ENCODE measurements at places on chromosomes 5 and 9. TPM values are rescaled to one million over a fixed set of nuclear protein-coding genes. Genes with fewer than 3 reads are reported as not detected.

GRCh38 chr5:16431490-16431889 lies 34.1 kb downstream of the ZNF622 start:
- no peak for DNase-seq

The APBA1 gene
- 16.1 TPM for polyA plus RNA-seq

The LCN15 gene
- polyA plus RNA-seq = 0.07 TPM

- no peak for DNase-seq
Measured at GRCh38 chr9:37582548-37583157, 6.5 kb upstream of the FBXO10 start.

The AMACR gene
- polyA plus RNA-seq = 76.7 TPM

The PCDHA1 gene
- polyA plus RNA-seq = not detected

GRCh38 chr9:72581694-72582093 lies 60.3 kb downstream of the TMC1 start:
- DNase-seq = no peak

DNA sequence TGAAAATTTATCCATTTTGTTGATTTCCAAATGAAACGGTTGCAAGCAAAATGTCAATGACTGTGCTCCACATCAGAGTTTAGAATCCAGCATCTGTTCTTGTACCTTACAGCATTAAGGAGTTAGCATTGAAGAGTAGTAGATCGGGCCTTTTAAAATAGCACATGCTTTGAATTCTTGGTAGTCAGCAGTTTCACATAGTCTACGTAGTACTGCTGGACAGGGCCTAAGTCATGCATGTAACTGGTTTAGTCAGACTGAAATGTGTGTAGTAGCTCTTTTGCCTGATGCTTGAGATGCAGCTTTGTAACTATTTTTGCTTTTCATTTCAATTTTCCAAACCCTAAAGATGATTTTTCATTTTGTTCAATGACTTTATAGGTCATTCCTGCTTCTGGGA lies 19.8 kb downstream of the LECT2 start:
- DNase-seq = peak; percentile 20

The KIF2A gene
- polyA plus RNA-seq = 47.7 TPM

- no peak for DNase-seq
Measured at GRCh38 chr9:73146111-73146815, 5.4 kb upstream of the ANXA1 start.

DNA sequence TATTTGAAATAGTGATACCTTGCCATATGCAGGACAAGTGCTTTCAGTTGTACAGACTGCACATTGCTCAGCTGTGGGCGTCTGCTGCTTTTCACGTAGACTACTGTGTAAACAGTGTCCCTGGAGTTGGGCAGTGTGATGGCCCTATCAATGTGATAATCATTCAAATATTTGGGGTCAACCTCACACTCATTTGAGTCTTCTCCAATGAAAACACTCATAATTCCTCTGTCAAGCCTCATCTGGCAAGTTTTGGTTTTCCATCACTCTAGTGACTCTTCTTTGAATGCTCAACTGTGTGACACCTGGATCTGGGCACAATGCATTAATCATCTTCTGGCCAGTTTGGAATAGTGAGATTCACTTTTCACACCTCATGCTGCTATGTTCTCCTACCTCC lies 64.4 kb downstream of the UGCG start:
- no peak for DNase-seq

The SLC35D2 gene
- 14.2 TPM for polyA plus RNA-seq

The ARID3C gene
- 0.17 TPM for polyA plus RNA-seq

The SLC6A3 gene
- 0.14 TPM for polyA plus RNA-seq

The RNF183 gene
- polyA plus RNA-seq = 9.5 TPM

GRCh38 chr9:16369427-16369826 lies 501.0 kb downstream of the BNC2 start:
- DNase-seq = no peak

The LAMC3 gene
- 1.8 TPM for polyA plus RNA-seq

GRCh38 chr5:125835293-125836172 lies 587.7 kb upstream of the GRAMD2B start:
- peak; percentile 36 for DNase-seq

DNA sequence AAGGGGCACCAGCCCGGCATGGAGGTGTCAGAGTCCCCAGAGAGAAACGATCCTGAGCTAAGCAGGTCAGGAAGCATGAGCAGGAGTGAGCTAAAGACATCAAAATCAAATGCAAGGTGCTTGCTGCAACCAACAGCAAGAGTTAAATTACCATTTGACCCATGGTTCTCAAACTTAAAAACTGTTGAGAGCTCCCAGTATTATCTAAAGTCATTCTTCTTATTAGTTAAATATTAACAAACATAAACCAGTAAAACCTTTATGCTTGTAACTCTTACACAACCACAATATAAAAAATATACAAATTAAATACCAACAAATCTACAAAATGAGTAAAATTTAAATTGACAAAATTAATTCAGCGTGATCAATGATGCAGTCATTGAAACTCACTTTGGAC lies 51.5 kb downstream of the FANCC start:
- no peak for DNase-seq

- no peak for DNase-seq
Measured at GRCh38 chr5:80825786-80826460, 134.2 kb upstream of the RASGRF2 start.

The MYO10 gene
- 28.8 TPM for polyA plus RNA-seq

DNA sequence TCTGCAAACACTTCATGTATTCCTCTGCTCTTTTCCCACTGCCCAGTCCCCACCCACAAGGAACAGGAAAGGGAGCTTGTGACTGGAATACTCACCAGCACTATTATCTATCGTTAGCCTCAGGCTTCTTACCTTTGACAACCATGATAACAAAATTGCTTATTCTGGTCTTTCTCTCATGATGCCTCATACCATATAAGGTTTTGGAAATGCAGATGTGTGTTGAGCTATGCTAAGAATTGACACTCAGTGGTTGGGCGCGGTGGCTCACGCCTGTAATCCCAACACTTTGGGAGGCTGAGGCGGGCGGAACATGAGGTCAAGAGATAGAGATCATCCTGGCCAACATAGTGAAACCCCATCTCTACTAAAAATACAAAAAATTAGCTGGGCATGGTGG lies 25.4 kb downstream of the SOX30 start:
- no peak for DNase-seq

The GLE1 gene
- polyA plus RNA-seq = 30.7 TPM

The PCDHGC5 gene
- 0.36 TPM for polyA plus RNA-seq

DNA sequence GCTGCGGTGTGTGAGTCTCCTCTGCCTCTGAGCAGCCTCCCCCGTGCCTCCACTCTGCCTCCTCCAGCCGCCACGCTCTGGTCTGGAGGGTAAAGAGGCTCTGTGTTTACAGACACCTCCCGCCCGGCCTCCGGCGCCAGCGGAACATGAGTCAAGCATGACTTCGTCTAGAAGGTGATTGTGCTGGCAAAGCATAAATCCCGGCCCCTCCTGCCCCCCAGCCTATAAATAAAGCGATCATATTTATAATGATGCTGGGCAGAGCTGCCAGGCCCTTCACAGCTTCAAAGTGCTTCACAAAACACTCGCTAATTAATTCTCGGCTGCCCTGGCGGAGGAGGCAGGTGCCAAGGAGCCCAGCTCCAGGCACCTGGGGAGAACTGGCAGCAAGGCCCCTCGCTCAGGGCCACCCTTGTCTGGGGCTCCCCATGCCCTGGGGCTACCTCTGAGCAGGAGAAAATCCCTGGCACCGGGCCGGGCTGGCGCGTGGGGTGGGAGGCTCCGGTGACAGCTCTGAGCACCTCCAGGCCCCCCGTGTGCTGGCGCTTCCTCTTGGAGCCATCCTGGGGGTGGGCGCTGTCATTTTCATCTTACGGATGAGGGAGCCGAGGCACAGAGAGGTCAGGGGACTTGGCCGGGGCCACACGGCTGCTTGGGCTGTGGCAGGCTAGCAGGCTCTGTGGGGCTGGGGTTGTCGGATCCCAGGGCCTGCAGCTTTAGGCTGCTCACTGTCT lies 87.8 kb downstream of the RXRA start:
- DNase-seq = peak; percentile 69

- DNase-seq = no peak
Measured at GRCh38 chr5:36305571-36306326, 4.0 kb upstream of the RANBP3L start.

The LMX1B gene
- polyA plus RNA-seq = 18.0 TPM

DNA sequence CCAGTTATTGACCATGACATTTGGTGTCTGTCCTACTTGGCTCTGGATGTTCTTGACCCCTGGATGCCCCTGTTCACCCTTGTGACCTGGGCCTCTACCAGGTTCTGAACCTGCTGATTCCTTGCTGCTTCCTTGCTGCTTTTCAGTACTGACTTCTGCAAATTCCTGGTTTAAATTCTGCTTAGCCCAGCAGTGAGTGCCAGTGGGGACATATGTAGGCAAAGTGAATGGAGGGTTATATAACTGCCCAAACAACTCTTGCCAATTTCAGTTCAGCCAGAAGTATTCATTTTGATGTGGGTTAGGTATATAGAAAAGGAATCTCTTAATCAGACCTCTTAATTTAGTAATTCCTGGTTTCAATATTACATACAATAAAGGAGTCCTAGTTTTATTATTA lies 220.6 kb downstream of the TAF11L14 start:
- DNase-seq = no peak

DNA sequence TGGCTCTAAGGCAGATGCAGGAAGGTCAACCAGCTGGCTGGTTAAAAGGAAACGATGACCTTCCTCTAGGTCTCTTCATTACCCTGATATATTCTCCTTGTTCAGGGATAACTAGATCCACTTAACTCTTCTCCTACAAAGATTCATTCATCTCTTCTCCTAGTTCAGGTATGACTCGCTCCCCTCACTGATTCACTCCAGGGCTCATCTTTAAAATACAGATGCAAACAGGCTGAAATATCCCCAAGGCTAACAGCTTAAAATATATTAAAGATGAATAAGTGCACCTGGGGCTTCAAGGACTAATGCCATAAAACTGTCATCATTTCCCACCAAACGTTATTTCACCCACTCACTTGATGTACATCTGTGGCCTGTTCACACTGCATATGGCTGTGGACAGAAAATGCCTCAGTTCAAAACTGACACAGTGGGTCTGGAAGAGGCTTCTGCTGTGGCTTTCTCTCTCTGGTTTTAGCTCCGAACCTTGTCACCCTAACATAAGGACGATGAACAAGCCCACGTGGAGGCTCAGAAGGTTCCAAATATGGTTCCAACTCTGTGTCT lies 366.9 kb downstream of the DEPDC1B start:
- no peak for DNase-seq

The LPAR1 gene
- 38.9 TPM for polyA plus RNA-seq

DNA sequence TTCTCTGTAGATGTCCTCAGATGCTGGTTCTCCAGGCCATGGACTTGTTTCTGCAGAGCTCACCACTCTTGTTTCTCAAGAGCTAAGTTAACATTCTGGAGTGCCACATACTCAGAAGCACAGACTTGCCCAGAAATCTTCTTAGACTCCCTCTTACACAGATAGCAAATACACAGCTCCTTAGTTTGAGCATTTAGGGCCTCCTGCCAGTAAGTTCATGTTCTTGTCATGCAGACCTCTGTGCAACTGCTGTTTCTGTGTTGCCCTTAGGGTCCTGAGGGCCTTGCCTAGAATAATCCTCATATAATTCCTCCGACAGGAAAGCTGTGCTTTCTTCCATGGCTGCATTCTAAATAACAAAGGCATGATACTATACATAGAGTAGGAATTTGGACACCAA lies 1.3 kb upstream of the PTPDC1 start:
- DNase-seq = no peak

DNA sequence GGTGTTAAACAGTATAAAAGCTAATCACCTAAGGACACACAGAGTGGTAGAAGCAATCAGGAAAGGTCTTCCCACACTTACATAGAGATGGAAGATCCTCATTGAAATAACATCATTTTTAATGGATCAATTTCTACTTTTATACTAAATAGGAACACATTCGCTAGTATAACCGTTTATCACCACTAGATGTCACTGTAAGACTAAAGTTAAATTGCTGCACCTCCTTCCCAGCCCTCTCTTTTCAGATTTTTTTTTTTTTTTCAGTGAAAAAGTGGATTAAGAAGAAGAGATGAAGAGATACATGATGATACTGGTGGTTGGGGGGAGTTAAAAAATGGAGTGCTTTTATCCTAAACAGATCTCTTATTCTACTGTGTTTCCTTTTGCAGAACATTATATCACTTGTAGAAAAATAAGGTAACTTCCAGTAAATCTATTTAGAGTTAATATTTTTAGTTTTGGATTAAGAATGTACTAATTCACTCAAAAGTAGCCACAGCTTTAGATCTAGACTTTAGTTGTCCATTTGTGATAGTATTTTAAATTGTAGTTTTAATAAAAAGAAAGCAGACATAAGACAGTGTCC lies 116.9 kb upstream of the ARRDC3 start:
- DNase-seq = peak; percentile 25

GRCh38 chr5:157107508-157107907 lies 1.3 kb downstream of the HAVCR2 start:
- DNase-seq = no peak

GRCh38 chr9:84761137-84761808 lies 91.7 kb downstream of the NTRK2 start:
- no peak for DNase-seq

The PCDHB2 gene
- 6.3 TPM for polyA plus RNA-seq

DNA sequence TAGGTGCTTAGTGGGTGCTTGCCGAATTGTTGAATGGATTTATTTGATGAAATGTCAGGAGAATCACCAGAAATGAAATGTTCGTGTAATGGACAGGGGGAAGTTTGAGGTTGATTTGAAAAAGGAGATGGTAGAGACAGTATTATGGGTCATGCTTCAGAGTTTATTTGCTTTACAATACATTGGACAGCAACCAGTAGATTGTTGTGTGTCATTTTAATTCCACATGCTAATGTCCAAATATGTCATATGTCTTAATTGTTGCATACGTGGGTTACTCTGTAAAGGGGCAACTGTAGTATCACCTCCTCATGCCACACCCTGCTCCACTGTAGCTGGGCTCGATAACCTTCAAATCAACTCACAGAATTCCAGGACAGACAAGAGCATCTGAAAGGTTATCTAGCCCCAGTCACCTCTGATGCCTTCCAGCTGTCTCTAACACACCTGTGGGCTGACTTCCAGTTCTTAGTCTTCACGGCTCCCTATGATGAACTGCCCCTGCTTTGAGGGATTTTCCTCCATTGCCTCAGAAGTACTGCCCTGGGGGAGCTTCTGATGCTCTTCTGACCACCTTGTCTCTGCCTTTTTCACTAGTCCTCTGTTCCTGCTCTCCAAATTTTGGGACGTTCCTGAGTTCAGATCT lies 1.7 kb downstream of the PDCD1LG2 start:
- DNase-seq = no peak

The VCAN gene
- polyA plus RNA-seq = 206 TPM

- no peak for DNase-seq
Measured at GRCh38 chr9:134965411-134965810, 47.7 kb upstream of the FCN1 start.

The ARL14EPL gene
- polyA plus RNA-seq = not detected

DNA sequence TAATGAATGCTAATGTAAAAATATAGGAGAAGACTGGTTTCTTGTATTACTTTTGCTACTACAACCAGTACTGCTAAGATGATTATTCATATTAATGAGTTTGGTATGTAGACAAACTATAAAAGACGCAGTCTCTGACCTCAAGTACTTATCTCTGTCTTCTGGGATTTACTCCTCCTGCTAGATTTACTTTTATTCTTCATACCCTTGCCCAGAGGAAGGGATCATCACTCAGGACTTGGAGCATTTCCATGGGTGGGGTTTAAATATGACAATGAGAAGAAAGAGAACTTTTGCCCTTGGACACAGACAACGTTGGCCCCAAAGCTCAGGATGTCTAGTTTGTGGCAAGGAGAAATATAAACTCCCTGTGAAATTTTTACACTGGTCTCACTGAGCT lies 126.1 kb downstream of the BNC2 start:
- no peak for DNase-seq

GRCh38 chr9:81596679-81597418 lies 92.5 kb downstream of the TLE1 start:
- DNase-seq = no peak

The BICD2 gene
- 30.1 TPM for polyA plus RNA-seq
